SK-N-SH (cell line): ENCODE measurements at places on chromosomes 7 and 10.
A peak's percentile ranks its signal among the peaks of the same experiment; 100 is the strongest.

DNA sequence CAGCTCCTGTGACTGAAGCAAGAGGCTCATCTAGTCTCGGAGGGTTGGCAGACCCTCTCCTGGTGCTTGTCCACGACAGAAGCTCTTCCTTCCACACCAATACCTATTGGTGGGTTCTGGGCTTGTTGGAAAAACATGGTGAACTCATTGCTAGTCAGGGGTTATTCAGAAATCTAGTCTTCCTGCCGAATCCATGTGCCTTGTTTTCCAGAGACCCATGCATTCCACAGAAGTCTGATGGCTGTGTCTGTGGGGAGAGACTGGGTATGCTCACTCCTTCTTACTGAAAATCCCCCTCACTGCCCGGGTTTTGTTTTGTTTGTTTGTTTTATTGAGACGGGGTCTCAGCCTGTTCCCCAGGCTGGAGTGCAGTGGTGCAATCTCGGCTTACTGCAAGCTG lies 138.3 kb downstream of the DNAJB6 start:
- no peak for DNase-seq

- no peak for DNase-seq
These were observed 89.0 kb downstream of the JMJD1C start for GRCh38 chr10:63376560-63377304.

- DNase-seq, result no peak
These were observed 246.6 kb downstream of the ADRA2A start for GRCh38 chr10:111323389-111323966.

DNA sequence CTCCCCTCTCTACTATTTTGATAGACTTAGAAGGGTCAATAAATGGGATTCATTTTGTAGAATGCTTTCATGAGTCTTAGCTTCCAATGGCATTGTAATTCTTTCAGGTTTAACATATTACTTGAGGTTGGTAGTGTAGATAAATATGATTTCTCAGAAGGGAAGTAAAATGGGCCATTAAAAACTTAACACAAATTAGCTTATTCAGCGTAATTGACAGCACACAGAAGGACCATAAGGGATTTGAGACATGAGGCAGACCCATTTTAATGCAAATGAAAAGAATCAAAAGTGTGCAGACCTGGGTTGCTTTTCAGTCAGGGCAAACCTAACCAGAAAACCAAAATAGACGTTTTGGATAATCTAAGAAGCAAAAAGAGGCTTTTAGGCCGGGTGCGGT lies 156.6 kb upstream of the CNTNAP2 start:
- no peak for DNase-seq

DNA sequence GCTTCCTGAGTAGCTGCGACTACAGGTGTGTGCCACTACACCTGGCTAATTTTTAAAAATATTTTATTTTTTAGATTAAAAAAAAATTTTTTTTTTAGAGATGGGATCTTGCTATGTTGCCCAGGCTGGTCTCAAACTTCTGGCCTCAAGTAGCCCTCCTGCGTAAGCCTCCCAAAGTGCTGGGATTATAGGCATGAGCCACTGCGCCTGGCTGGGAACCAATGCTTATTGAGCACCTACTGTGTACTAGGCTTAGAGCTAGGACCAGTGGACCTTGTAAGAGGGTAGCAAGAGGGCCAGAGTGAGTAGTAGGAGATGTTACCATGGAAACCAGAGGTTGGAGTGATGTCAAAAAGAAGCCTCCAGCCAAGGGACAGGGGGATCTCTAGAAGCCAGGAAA lies 31.2 kb downstream of the COL26A1 start:
- no peak for DNase-seq

- no peak for DNase-seq
These were observed 107.4 kb downstream of the ZRANB1 start for GRCh38 chr10:125049216-125049881.

- DNase-seq, result no peak
These were observed 34.0 kb upstream of the DNMBP start for GRCh38 chr10:100043796-100044195.

- peak; percentile 81 for DNase-seq
These were observed 95.7 kb downstream of the DNAJB6 start for GRCh38 chr7:157432541-157432956.

DNA sequence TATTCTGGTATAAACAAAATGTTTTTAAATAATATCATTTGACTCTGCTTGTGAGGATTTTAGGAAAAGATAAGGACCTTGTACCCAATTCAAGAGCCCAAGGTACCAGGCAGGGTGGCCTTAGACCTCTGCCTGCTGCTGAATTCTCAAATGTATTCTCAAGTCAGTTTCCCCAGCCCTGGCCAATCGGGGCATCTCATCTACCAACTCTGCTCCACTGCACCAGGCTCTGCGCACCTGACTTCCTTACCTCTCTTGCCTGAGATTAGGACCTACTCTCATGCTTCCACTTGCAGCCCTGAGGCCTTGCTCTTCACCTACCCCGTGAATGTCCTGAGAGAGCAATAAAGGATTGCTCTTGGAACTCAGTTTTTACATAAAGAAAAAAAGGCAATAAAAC lies 69.6 kb upstream of the EZH2 start:
- no peak for DNase-seq
